ENCODE measurements at places on chromosomes 2 and 18.

GRCh38 chr18:74282755-74283554, 8.8 kb downstream of the CYB5A start:
- no peak for DNase-seq

DNA sequence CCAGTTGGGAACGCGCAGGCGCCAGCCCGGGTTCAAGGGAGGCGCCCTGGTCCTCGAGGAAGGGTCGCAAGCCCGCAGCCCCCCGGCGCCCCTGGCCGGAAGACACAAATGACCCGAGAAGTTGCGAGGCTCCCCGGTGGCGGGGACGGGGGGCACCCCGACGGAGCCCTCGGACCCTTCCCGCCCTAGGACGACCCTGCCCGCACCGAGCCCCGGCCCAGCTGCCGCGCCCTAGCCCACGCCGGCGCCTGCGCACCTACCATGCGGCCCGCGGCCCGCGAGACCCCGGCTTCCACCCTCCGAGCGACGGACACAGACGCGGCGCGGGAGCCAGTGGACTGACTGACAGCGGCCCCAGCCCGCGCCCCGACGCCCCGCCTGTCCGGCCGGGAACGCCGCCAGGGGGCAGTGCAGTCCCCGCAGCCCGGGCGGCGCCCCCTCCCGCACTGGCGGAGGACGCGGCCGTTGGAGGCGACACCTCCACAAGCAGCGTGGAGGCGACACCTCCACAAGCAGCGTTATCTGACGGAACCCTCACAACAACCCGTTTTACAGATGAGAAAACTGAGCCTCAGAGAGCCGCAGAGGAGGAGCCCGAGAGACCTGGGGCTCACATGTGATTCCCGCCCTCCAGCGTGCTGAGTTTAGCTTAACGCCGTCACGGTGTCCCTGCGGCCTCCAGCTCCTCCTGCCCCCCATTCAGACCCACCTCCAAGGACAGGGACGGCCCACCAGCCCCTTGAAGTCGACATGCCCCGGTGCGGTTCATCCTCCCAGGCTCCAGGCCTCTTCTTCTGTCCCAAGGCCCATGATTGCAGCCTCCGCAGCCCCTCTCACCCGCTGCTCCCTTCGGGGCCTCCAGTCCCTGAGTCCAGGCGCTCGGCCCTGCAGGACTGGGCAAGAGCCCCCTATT, at the start of gene NMUR1:
Gene NMUR1 (minus strand): TSS at position 347 of the 913 bp plus-strand sequence. CDS start 84 bp downstream, at position 263.
- peak; percentile 69 for DNase-seq

DNA sequence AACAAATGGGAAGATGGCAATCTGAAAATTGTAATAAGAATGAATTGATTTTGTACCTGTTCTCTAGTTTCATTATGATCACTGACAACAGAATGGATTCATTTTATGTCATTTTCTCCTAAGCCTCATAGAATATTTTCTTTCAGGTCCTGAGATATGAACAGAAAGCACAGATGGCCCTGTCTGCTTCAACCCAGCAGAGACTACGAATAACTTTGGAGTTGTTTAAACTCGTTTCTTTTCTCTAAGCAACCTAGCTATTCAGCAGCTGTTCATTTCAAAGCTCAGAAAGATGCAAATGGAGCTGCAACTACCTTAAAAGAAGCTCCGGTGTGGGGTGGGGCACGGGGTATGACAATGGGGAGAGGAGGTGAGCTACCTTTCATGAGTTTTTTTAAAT, 124.9 kb downstream of the ALK start:
- DNase-seq = no peak

GRCh38 chr2:47530105-47530760, 127.3 kb downstream of the MSH2 start:
- DNase-seq = no peak

DNA sequence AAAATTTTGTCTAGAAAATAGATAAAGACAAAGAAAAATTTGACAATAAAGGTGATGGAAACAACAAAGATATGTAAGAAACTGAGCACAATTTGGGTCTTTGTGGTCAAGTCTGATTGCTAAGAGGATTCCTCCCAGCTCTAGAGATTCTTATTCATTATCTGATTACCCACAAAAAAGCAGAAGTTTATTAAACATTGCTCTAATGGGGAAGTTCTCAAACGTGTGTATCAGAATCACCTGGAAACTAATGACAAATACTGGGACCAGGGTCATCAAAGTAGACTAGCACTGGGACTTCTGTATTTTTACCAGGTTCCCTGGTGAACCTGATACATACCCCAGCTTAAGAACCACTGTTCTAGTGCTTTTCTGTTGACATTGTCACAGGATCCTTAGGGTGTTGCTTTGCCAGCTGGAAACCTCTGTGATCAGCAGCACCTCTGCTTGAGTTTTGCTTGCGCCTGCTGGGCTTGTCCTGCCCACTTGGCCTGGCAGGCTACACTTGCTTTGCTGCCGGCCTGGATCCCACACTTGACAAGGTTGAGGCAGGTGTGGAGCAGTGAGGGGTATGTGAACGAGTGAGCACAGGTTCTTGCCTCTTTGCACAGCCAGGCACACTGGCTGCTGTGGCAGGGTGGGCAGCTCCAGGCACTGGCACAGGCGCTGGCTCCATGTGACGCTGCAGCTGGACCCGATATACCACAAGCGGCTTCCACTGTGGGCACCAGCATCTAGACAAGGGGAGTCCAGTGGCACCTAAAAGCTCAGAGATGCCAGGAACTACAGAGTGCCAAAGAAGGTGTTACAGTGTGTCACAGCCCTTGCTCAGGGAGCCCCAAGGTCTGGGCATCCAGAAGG, 6.2 kb upstream of the GORASP2 start:
- DNase-seq = no peak

DNA sequence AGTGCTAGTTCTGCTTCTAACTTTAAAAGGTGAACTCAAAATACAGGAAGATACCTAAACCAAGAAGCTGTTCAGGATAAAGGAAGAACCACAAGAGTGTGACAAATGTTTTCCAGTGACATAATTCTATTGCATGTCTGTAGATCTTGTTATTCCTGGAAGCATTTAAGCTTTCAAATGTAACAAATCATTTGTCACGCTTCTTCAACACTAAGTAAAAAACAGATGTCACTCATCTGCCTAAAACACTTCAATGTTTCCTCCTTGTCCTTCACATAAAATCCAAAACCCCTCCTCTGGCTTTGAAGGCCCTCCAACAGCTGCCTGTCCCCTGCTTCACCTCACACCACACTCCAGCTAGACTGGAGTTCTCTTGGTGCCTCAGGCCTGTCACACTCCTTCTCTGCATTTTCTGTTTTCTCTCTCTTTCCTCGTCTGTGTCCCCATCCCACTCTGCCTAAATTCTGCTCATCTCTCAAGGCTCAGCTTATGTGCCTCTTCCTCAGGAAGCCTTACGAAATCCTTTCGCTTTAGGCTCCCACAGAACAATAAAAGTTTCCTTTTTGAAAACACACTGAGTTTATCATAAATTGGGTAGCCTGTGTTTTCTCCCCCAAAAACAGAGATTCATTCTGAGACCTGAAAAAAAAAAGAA, 6.4 kb upstream of the CLEC4F start:
- no peak for DNase-seq

DNA sequence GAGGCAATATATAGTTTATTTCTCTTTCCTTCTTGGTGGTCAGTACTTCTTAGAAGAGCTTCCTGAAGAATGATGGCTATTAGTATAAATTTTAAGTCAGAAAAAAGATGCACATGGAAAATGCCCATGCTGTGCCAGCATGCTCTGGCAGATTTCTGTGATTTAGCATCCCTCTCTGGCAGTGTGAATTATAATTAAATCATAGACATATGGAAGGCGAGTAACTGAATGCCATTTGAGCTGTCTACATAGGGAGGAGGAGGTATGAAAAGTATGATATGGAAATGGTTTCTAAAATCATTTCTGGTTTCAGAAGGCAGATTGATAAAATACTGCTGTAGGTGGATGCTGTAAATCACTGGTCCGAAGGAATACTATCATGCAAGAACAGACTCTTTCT, 754.9 kb upstream of the LRATD1 start:
- DNase-seq = no peak

- DNase-seq = no peak
These were observed 3.2 kb upstream of the CXCR1 start for GRCh38 chr2:218169757-218170546.

Measured in RPMI8226 (cell line).